Stimulated activated CD8-positive, alpha-beta memory T cell treated with anti-CD3 and anti-CD28 coated beads, Interleukin-2, amount 100 ng/mL, for 1 hour (primary cell): ENCODE measurements at places on chromosomes 2 and 18.

GRCh38 chr2:191625016-191625415, 52.9 kb upstream of the NABP1 start:
- DNase-seq, result peak; percentile 10

GRCh38 chr2:121335294-121336290, 50.6 kb upstream of the TFCP2L1 start:
- no peak for DNase-seq

- no peak for DNase-seq
These were observed 1280.6 kb upstream of the NRXN1 start for GRCh38 chr2:52312486-52312885.

GRCh38 chr2:50820176-50820575, 211.8 kb downstream of the NRXN1 start:
- no peak for DNase-seq
